Activated T-cell treated with anti-CD3 and anti-CD28 coated beads, Interleukin-2, amount 50 U/mL, for 24 hours (primary cell): ENCODE measurements at places on chromosomes 1 and 21.

DNA sequence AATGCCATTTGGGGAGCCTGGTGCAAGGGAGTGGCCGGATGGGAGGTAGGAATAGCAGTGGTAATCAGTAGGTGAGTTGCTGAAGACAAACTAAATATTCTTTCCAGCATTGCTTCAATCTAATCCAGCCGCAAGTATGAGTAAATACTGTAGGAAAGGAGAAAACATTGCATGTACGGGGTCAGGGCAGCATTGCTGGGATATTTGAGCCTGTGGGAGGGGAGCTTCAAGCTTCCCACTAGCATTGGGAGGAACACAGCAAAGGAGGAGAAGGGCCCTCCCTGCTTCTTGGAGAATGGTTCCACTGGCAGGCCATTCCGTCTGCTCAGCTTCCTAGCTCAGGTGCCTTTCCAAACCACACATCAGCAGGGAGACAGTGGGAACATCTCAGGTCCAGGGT, 15.2 kb downstream of the CAPN2 start:
- H3K4me3 ChIP-seq, result no peak overlapping the region
- H3K27me3 ChIP-seq, result no peaks in the 10 kb centered on the region
- H3K27ac ChIP-seq, result peak overlapping the region; percentile 96
- peaks cover 52% of the 10 kb centered on the region for H3K36me3 ChIP-seq
- peaks cover 81% of the 10 kb centered on the region for H3K4me1 ChIP-seq

- no peak overlapping the region for H3K4me3 ChIP-seq
- H3K4me1 ChIP-seq, result no peaks in the 10 kb centered on the region
- DNase-seq, result no peak
- no peaks in the 10 kb centered on the region for H3K27me3 ChIP-seq
- H3K27ac ChIP-seq, result no peak overlapping the region
These were observed 325.8 kb downstream of the KIF26B start for GRCh38 chr1:245480393-245481120.

- no peak for DNase-seq
- peaks cover 21% of the 10 kb centered on the region for H3K4me1 ChIP-seq
- no peak overlapping the region for H3K4me3 ChIP-seq
These were observed 4.3 kb upstream of the FGGY start for GRCh38 chr1:59292562-59292961.

- peaks cover 4% of the 10 kb centered on the region for H3K4me1 ChIP-seq
- no peaks in the 10 kb centered on the region for H3K27me3 ChIP-seq
- peak overlapping the region; percentile 31 for H3K27ac ChIP-seq
- DNase-seq, result no peak
These were observed 81.6 kb upstream of the KCNE2 start for GRCh38 chr21:34282223-34282622.

- H3K4me1 ChIP-seq, result no peaks in the 10 kb centered on the region
- no peak overlapping the region for H3K27ac ChIP-seq
- H3K4me3 ChIP-seq, result no peak overlapping the region
- H3K36me3 ChIP-seq, result no peaks in the 10 kb centered on the region
These were observed 154.8 kb upstream of the VAMP3 start for GRCh38 chr1:7616076-7616832.

DNA sequence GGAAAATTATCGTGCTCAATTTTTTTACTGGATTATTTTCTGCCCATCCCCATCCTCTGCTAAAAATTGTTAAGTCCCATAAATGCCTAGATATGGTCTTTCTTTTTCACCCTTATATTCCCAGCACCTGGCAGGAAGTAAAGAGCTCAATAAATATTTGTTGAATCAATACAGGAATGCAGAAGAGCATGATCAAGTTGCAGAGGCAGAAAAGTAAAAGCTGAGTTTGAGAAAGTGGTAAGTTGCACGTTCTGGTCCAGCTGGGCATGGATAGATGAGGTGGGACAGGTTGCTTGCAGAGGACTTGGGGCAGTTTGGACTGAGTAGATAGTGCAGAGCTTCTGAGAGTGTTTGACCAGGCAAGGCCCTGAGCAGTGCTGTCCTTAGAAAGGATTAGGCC, 40.1 kb downstream of the ZNF281 start:
- H3K27ac ChIP-seq, result no peak overlapping the region
- H3K4me1 ChIP-seq, result no peaks in the 10 kb centered on the region
- no peak overlapping the region for H3K4me3 ChIP-seq
- peaks cover 2% of the 10 kb centered on the region for H3K36me3 ChIP-seq

- no peaks in the 10 kb centered on the region for H3K36me3 ChIP-seq
- no peak overlapping the region for H3K4me3 ChIP-seq
- H3K27me3 ChIP-seq, result no peaks in the 10 kb centered on the region
- H3K27ac ChIP-seq, result no peak overlapping the region
- no peak for DNase-seq
- H3K4me1 ChIP-seq, result no peaks in the 10 kb centered on the region
These were observed 1.6 kb downstream of the ABCA4 start for GRCh38 chr1:94119306-94119705.

DNA sequence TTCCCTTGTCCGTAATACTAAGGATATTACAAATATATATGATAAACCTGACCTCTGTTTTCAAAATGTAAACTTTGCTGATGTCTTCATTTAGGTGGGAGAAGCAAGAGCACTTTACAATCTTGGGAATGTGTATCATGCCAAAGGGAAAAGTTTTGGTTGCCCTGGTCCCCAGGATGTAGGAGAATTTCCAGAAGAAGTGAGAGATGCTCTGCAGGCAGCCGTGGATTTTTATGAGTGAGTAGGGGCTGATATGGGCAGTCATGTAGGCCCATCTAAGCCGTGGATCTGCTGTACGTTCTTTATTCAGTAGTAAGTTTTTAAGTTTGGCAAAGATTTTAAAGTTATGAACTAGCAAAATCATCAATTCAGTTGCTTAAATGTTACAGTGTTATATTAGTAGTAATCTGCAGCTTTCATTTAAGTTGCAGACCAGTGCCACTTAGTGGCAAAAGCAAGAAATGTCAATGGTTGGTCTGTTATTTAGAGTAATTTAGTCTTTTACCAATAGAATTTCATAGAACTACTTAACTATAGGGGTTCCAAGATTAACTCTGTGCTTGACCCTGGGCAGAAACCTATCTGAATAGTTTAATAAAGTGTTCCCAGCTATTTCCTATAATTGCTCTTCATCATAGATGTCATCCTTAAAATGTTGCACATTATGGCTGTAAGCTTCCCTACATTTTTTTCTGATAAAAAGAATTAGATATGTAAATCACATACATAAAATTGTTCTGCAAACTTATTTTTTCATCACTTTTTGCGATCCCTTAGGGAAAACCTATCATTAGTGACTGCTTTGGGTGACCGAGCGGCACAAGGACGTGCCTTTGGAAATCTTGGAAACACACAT, 21.3 kb downstream of the GPSM2 start:
- no peak overlapping the region for H3K27ac ChIP-seq
- H3K4me1 ChIP-seq, result no peaks in the 10 kb centered on the region
- no peak for DNase-seq

- H3K4me1 ChIP-seq, result peaks cover 51% of the 10 kb centered on the region
- H3K4me3 ChIP-seq, result peak overlapping the region; percentile 97
- H3K36me3 ChIP-seq, result peaks cover 29% of the 10 kb centered on the region
- peak overlapping the region; percentile 95 for H3K27ac ChIP-seq
These were observed 1.6 kb downstream of the SPEN start for GRCh38 chr1:15848929-15849774.

GRCh38 chr1:72117621-72118020, 164.7 kb downstream of the NEGR1 start:
- H3K27ac ChIP-seq, result no peak overlapping the region
- H3K36me3 ChIP-seq, result no peaks in the 10 kb centered on the region
- no peak overlapping the region for H3K4me3 ChIP-seq
- no peaks in the 10 kb centered on the region for H3K4me1 ChIP-seq
- H3K27me3 ChIP-seq, result no peaks in the 10 kb centered on the region
- no peak for DNase-seq

DNA sequence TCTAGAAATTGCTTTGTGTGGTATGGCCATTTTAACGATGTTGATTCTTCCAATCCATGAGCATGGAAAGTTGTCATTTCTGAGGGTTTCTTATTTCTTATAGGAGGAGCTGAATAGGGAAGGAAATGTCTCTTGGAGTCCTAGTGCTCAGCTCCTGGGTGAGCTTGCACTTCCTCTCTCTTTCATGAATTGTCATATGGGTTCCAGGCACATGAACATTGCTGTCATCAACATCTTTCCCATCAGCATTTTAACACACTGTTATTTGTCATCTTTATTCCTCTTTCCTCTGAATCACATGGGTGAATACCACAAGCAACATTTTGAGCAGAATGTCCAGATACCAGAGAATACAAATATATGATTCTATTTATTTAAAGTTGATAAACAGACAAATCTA, 23.4 kb downstream of the SLAMF6 start:
- no peaks in the 10 kb centered on the region for H3K27me3 ChIP-seq
- H3K4me1 ChIP-seq, result peaks cover 82% of the 10 kb centered on the region
- H3K4me3 ChIP-seq, result no peak overlapping the region
- H3K27ac ChIP-seq, result no peak overlapping the region

DNA sequence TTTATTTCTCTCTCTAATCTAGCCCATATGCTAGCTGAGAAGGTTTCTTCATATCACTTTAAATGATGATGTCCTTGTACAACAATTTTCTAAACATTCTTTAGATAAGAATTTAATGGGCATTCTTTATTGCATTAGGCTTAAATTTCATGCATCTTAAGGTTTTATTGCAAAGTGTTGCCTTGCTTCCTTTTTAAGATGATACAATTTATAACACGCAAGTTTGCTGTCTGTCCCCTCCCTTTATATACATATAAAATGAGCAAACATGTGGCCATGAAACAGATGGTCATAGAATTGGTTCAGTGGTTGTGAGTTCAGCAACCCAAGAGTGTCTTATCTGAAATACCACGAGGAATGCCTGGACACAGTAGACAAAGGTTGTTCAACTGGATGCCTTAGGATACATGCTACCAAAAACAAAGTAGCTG, 12.1 kb downstream of the NBPF3 start:
- H3K4me3 ChIP-seq, result no peak overlapping the region
- peaks cover 28% of the 10 kb centered on the region for H3K36me3 ChIP-seq
- no peak for DNase-seq
- peaks cover 18% of the 10 kb centered on the region for H3K4me1 ChIP-seq

DNA sequence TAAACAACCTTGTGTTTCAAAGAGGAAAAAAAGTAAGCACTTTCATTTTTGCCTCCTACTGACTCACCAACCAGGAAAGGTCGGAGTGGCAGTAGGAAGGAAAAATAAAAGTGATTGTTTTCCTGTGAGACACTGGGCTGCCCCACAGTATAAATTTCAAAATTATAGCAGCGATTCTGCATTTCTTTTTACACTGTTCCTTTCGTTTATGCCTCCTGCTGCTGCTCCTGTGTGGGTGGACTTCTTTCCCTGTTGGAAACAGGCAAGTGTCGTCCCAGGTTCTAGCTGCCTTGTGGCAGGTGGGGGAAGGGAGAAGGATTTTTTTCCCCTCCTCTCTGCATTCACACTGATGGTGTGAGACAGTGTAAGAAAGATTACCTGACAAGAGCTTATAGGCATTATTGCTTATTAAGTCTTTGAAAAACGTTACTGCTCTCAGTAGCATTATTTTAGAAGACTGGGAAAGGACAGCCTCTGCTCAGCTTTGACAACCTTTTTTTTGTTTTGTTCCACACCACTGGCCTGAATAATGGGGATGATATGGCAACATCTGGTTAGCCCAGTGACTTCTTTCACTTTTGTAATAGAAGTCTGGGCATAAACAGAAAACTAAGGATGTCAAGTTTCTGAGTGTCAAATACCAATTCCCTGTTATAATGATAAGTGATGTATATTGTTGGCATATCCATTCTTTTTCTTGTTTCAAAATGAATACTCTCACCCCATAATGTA, 77.9 kb downstream of the NEK7 start:
- H3K27me3 ChIP-seq, result no peaks in the 10 kb centered on the region
- H3K4me3 ChIP-seq, result peak overlapping the region; percentile 53
- DNase-seq, result peak; percentile 31
- peaks cover 41% of the 10 kb centered on the region for H3K4me1 ChIP-seq
- H3K36me3 ChIP-seq, result peaks cover 18% of the 10 kb centered on the region

GRCh38 chr21:44924606-44925377, 4.1 kb upstream of the ITGB2 start:
- DNase-seq, result no peak
- H3K36me3 ChIP-seq, result peaks cover 18% of the 10 kb centered on the region
- peak overlapping the region; percentile 92 for H3K27ac ChIP-seq

GRCh38 chr21:37987668-37988067, 71.4 kb upstream of the KCNJ6 start:
- H3K4me1 ChIP-seq, result no peaks in the 10 kb centered on the region
- H3K36me3 ChIP-seq, result no peaks in the 10 kb centered on the region
- no peak overlapping the region for H3K27ac ChIP-seq

DNA sequence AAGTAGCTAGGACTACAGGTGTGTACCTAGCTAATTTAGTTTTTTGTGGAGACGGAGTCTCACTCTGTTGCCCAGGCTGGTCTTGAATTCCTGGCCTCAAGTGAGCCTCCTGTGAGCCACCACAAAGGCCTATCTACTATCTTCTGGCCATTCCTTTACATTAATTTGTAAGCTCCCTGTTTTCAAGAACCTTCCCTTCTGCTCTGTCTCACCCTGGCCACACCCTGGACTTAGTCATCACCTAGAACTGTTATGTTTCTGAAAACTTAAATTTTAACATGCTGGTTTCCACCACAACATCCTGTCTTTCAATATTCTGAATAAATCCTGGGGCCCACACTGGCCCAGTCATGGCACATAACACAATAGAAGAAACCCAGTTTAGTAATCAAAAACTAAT, 4.9 kb upstream of the B4GALT3 start:
- H3K36me3 ChIP-seq, result peaks cover 4% of the 10 kb centered on the region
- H3K4me3 ChIP-seq, result peak overlapping the region; percentile 60
- H3K4me1 ChIP-seq, result peaks cover 81% of the 10 kb centered on the region
- H3K27ac ChIP-seq, result peak overlapping the region; percentile 96
- no peaks in the 10 kb centered on the region for H3K27me3 ChIP-seq
- DNase-seq, result peak; percentile 65

- no peaks in the 10 kb centered on the region for H3K4me1 ChIP-seq
- no peak overlapping the region for H3K4me3 ChIP-seq
- no peak for DNase-seq
- H3K27me3 ChIP-seq, result peaks cover 7% of the 10 kb centered on the region
- H3K27ac ChIP-seq, result no peak overlapping the region
These were observed 426.7 kb downstream of the NPHP4 start for GRCh38 chr1:5565281-5566125.

GRCh38 chr1:168509875-168510791, 33.7 kb downstream of the XCL2 start:
- H3K36me3 ChIP-seq, result no peaks in the 10 kb centered on the region
- H3K4me3 ChIP-seq, result no peak overlapping the region

GRCh38 chr21:46553993-46554392, 50.9 kb downstream of the S100B start:
- no peak for DNase-seq
- H3K27me3 ChIP-seq, result no peaks in the 10 kb centered on the region
- H3K4me1 ChIP-seq, result peaks cover 78% of the 10 kb centered on the region
- H3K4me3 ChIP-seq, result no peak overlapping the region
- H3K27ac ChIP-seq, result no peak overlapping the region

GRCh38 chr1:167022384-167022783, 33.3 kb downstream of the MAEL start:
- H3K36me3 ChIP-seq, result no peaks in the 10 kb centered on the region
- H3K4me1 ChIP-seq, result no peaks in the 10 kb centered on the region
- H3K27ac ChIP-seq, result no peak overlapping the region
- H3K4me3 ChIP-seq, result no peak overlapping the region
- no peak for DNase-seq

DNA sequence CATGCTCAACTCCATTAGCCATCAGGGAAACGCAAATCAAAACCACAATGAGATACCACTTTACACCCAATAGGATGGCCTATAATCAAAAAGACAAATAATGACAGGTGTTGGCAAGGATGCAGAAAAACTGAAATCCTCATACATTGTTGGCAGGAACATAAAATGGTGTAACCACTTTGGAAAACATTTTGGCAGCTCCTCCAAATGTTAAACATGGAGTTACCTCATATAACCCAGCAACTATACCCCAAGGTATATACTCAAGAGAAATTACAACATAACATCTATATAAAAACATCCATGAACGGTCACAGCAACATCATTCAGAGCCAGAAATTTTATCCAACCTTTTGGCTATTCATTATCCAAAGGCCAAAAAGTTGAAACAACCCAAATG, 11.6 kb downstream of the EIF4G3 start:
- H3K4me1 ChIP-seq, result peaks cover 21% of the 10 kb centered on the region
- H3K36me3 ChIP-seq, result peaks cover 72% of the 10 kb centered on the region
